ENCODE measurements at places on chromosomes 4 and X.

GRCh38 chrX:46588263-46588662, 14.7 kb downstream of the CHST7 start:
- no peak overlapping the region for H3K27ac ChIP-seq
- no peaks in the 10 kb centered on the region for H3K27me3 ChIP-seq
- no peaks in the 10 kb centered on the region for H3K4me1 ChIP-seq
- no peaks in the 10 kb centered on the region for H3K36me3 ChIP-seq

GRCh38 chr4:26420438-26420837, 69.8 kb downstream of the CCKAR start:
- H3K27me3 ChIP-seq: no peaks in the 10 kb centered on the region
- no peaks in the 10 kb centered on the region for H3K36me3 ChIP-seq
- no peak for DNase-seq
- no peak overlapping the region for H3K4me3 ChIP-seq

GRCh38 chr4:11014199-11014598, 329.6 kb upstream of the CLNK start:
- no peak for DNase-seq
- no peak overlapping the region for H3K27ac ChIP-seq
- no peak overlapping the region for H3K4me3 ChIP-seq

GRCh38 chr4:74038425-74039314, at the start of gene CXCL3:
Gene CXCL3 (minus strand): TSS chr4:74038689. CDS start chr4:74038611, 78 bp downstream.
- peak within 1 kb of the TSS; percentile 79 for H3K4me3 ChIP-seq
- H3K27ac ChIP-seq: no peak within 1 kb of the TSS
- H3K4me1 ChIP-seq: peaks cover 6% of the 10 kb centered on the region
- DNase-seq: peak; percentile 44
- no peaks in the 10 kb centered on the region for H3K36me3 ChIP-seq

DNA sequence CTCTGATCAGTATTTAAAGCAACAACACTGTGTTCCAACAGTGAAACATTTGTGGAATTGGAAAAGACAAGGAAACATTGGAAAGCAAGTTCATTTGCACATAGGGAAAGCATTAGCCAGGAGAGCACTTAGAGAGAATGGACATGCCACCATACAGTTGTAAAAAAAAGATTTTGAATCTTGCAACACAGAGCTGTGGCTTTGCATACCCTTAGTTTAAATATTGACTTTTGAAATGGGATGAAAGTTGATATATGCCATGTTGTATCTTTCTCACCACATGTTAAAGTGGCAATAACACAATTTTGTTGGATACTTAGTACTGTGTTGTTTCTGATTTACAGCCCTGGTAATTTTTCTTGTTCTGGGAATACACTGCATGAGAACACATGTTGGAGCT, 208.1 kb downstream of the BMPR1B start:
- no peak overlapping the region for H3K4me3 ChIP-seq
- H3K36me3 ChIP-seq: no peaks in the 10 kb centered on the region
- no peaks in the 10 kb centered on the region for H3K4me1 ChIP-seq
- no peaks in the 10 kb centered on the region for H3K27me3 ChIP-seq
- no peak overlapping the region for H3K27ac ChIP-seq

GRCh38 chrX:94216738-94217137, 542.7 kb downstream of the FAM133A start:
- H3K4me1 ChIP-seq: no peaks in the 10 kb centered on the region
- H3K27ac ChIP-seq: no peak overlapping the region
- H3K27me3 ChIP-seq: no peaks in the 10 kb centered on the region
- H3K4me3 ChIP-seq: no peak overlapping the region

DNA sequence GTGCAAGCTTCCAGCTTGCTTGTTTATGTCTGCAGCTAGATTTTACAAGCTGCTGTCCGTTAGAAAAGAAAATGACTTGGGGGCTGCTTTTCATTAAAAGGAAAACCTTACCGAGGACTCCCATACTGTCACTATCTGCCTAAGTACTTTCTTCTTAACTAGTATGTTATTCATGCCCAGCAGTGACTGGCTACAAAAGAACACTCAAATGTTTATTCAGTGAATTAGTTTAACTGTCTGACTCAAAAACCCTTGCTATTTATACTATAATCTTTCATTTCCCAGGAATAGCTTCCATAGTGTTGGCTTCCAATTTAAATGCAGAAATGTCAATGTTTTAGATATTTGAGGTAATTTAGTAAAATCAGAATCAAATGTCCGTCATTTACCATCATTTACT, 164.9 kb downstream of the DTHD1 start:
- no peak for DNase-seq
- H3K27me3 ChIP-seq: no peaks in the 10 kb centered on the region
- no peaks in the 10 kb centered on the region for H3K4me1 ChIP-seq
- no peaks in the 10 kb centered on the region for H3K36me3 ChIP-seq
- H3K27ac ChIP-seq: no peak overlapping the region
- no peak overlapping the region for H3K4me3 ChIP-seq

GRCh38 chrX:148024425-148025148, 43.5 kb downstream of the FMR1NB start:
- H3K27ac ChIP-seq: no peak overlapping the region
- no peak for DNase-seq
- H3K4me3 ChIP-seq: no peak overlapping the region
- no peaks in the 10 kb centered on the region for H3K36me3 ChIP-seq
- 0 out of 2 replicates have a peak, but pooled peaks cover 9% of the 10 kb centered on the region for H3K4me1 ChIP-seq

DNA sequence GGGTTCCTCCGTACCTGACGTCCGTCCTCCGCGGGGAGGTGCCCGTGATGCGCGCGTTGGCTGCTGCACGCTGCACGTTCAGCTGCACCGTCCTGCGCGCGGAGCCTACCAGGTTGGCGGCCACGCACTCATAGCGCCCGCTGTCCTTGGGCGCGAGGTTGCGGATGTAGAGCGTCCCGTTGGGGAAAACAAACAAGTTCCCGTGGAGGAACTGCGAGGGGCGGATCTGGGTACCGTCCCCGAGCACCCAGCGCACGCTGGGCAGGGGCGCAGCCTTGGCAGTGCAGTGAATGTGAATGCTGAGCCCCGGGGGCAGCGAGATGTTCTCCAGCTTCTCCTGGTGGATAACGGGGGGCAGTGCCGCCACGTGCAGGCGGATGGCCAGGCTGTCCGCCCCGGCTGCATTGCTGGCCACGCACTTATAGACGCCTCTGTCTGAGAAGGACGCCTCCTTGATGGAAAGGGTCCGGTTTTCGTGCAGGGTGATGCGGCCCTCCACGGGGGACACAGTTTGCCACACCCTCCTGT, 29.2 kb downstream of the MXRA5 start:
- no peaks in the 10 kb centered on the region for H3K4me1 ChIP-seq
- no peak overlapping the region for H3K27ac ChIP-seq
- no peak overlapping the region for H3K4me3 ChIP-seq
- DNase-seq: no peak

DNA sequence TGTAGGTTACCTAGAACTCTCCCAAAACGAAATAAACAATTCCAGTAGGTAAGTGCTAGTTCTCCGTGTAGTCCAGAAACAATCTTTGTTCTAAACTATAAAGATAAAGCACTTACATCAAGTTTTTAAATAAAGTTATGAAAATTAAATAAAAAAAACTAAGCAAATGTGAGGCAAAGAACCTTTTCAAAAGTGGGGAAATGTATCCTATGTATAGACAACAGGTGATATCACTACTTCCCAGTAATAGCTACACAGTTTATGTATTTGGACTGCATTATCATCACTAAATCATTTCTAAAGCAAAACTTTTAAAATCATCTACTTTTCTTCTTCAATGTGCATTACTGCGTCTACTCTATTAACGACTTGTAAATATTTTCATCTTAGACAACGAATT, 2.0 kb downstream of the YTHDC1 start:
- peaks cover 23% of the 10 kb centered on the region for H3K4me1 ChIP-seq
- H3K27ac ChIP-seq: no peak overlapping the region
- peak overlapping the region; percentile 86 for H3K4me3 ChIP-seq
- no peaks in the 10 kb centered on the region for H3K27me3 ChIP-seq
- DNase-seq: no peak

DNA sequence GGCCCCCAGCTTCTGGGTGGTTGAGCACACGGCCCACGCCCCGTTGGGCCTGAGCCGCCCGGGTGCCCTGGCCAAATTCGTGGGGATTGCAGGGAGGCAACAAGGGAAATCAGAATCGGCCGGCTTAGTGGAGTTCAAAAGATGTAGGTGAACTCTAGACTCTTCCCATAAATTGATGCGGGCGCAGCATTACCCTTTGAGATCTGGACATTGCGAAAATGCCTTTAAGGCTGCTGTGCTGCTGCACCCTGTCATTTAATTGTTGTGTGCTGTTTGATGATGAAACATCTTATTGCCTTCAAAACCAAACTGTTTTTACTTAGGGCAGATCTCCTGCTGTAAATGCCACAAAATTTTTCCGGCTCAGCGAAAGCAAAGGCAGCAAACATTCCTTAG, 409 bp upstream of the MPP1 start:
- DNase-seq: no peak
- H3K27me3 ChIP-seq: peaks cover 3% of the 10 kb centered on the region
- H3K36me3 ChIP-seq: no peaks in the 10 kb centered on the region
- peak overlapping the region; percentile 54 for H3K4me3 ChIP-seq
- no peak overlapping the region for H3K27ac ChIP-seq
- H3K4me1 ChIP-seq: no peaks in the 10 kb centered on the region

DNA sequence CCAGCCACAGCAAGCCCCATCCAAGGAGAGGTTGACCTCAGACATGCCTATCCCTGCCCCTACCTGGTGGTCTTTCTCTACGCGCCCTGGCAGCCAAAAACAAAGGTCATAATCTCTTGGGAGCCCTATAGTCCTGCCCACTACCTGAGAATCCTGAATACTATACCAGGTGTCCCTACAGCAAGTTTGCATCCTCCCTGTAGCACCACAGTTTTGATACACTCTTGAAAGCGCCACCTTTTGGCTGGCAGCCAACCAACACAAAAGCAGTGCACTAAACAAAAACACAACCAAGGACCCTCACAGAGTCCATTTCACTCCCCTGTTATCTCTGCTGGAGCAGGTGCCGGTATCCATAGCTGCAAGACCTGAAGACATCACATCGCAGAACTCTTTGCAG, 523.8 kb upstream of the CPEB2 start:
- no peak overlapping the region for H3K27ac ChIP-seq
- no peaks in the 10 kb centered on the region for H3K4me1 ChIP-seq
- no peak for DNase-seq
- no peak overlapping the region for H3K4me3 ChIP-seq
- no peaks in the 10 kb centered on the region for H3K36me3 ChIP-seq

DNA sequence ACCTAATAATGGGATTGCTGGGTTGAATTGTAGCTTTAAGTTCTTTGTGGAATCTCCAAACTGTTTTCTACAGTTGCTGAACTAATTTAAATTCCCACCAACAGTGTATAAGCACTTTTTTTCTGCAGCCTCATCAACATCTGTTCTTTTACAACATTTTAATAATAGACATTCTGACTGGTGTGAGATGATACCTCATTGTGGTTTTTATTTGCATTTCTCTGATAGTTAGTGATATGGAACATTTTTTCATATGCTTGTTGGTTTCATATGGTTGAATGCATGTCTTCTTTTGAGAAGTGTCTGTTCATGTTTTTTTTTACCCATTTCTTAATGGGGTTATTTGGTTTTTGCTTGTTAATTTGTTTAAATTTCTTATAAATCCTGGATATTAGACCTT, 1718.9 kb downstream of the C4orf33 start:
- DNase-seq: no peak
- H3K4me3 ChIP-seq: no peak overlapping the region
- no peaks in the 10 kb centered on the region for H3K4me1 ChIP-seq
- H3K27me3 ChIP-seq: no peaks in the 10 kb centered on the region
- H3K27ac ChIP-seq: no peak overlapping the region
- no peaks in the 10 kb centered on the region for H3K36me3 ChIP-seq

- no peaks in the 10 kb centered on the region for H3K27me3 ChIP-seq
- H3K4me3 ChIP-seq: no peak overlapping the region
- no peak overlapping the region for H3K27ac ChIP-seq
Observed at GRCh38 chr4:19729886-19730651, 521.6 kb upstream of the SLIT2 start.

GRCh38 chr4:172838111-172838510, 330.5 kb upstream of the GALNT7 start:
- DNase-seq: no peak
- H3K4me1 ChIP-seq: no peaks in the 10 kb centered on the region
- no peak overlapping the region for H3K27ac ChIP-seq
- no peak overlapping the region for H3K4me3 ChIP-seq
- no peaks in the 10 kb centered on the region for H3K36me3 ChIP-seq
- no peaks in the 10 kb centered on the region for H3K27me3 ChIP-seq

- H3K27me3 ChIP-seq: no peaks in the 10 kb centered on the region
- H3K36me3 ChIP-seq: no peaks in the 10 kb centered on the region
- no peaks in the 10 kb centered on the region for H3K4me1 ChIP-seq
- no peak for DNase-seq
Observed at GRCh38 chr4:33537527-33537926, 2706.8 kb downstream of the ARAP2 start.

GRCh38 chr4:14529653-14530052, 472.6 kb upstream of the CPEB2 start:
- no peaks in the 10 kb centered on the region for H3K36me3 ChIP-seq
- no peaks in the 10 kb centered on the region for H3K4me1 ChIP-seq
- no peak overlapping the region for H3K27ac ChIP-seq
- DNase-seq: peak; percentile 36

GRCh38 chrX:23926015-23926414, 18.2 kb downstream of the CXorf58 start:
- no peaks in the 10 kb centered on the region for H3K36me3 ChIP-seq
- no peak overlapping the region for H3K27ac ChIP-seq
- H3K4me3 ChIP-seq: no peak overlapping the region
- H3K27me3 ChIP-seq: no peaks in the 10 kb centered on the region

GRCh38 chr4:37615059-37615719, 71.0 kb downstream of the RELL1 start:
- H3K36me3 ChIP-seq: no peaks in the 10 kb centered on the region
- H3K27ac ChIP-seq: no peak overlapping the region
- no peak overlapping the region for H3K4me3 ChIP-seq
- no peaks in the 10 kb centered on the region for H3K27me3 ChIP-seq
- no peaks in the 10 kb centered on the region for H3K4me1 ChIP-seq
- no peak for DNase-seq

DNA sequence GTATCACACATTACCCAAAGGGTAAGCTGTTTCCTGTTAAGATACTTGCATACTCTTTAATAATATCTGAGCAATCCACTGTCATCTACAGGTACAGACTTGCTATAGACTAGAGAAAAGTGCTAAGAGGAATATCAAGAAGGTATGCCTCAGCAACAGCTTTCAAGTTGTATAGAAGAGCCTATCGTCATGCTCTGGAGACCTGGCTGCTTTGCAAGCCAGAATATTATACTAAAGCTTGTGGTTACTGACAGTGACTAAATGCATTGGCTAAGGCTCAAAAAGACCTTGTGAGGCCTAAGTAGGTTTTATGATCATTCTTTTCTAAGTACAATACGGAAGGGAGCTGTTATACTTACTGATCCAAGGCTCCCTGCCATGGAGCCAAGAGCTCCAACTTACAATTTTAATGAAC, 11.3 kb downstream of the LAMP2 start:
- no peaks in the 10 kb centered on the region for H3K4me1 ChIP-seq
- no peak overlapping the region for H3K27ac ChIP-seq
- no peaks in the 10 kb centered on the region for H3K36me3 ChIP-seq
- H3K27me3 ChIP-seq: no peaks in the 10 kb centered on the region

DNA sequence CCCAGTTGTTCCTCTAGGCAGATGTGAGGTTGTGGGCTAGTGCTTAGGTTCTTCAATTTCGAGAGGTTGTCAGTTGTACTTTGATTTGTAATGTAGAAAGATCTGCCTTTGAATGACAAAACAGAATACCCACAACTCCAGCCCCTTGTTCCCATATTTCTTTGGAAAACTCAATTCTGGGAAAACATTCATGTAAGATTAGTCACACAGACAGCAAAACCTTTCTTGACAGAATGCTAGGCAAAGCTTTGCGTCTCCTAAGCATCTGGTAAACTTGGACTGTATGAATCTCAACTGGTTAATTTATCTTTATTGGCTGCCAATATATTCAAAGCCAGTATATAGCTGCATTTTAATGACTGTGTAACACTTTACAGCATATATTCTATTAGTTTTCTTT, 34.9 kb downstream of the NOCT start:
- no peaks in the 10 kb centered on the region for H3K36me3 ChIP-seq
- H3K4me3 ChIP-seq: no peak overlapping the region
- peaks cover 12% of the 10 kb centered on the region for H3K4me1 ChIP-seq
